Immature natural killer cell (primary cell): ENCODE measurements at places on chromosomes 7 and 10.

GRCh38 chr7:30312178-30312577 is 27.8 kb downstream of the ZNRF2 start:
- H3K27me3 ChIP-seq, result no peaks in the 10 kb centered on the region
- H3K4me1 ChIP-seq, result peaks cover 86% of the 10 kb centered on the region
- H3K36me3 ChIP-seq, result no peaks in the 10 kb centered on the region
- DNase-seq, result no peak

GRCh38 chr10:21191512-21191911 is 294.4 kb upstream of the NEBL start:
- DNase-seq, result no peak
- H3K4me1 ChIP-seq, result no peaks in the 10 kb centered on the region
- H3K4me3 ChIP-seq, result no peak overlapping the region
- no peak overlapping the region for H3K27ac ChIP-seq
- no peaks in the 10 kb centered on the region for H3K36me3 ChIP-seq

DNA sequence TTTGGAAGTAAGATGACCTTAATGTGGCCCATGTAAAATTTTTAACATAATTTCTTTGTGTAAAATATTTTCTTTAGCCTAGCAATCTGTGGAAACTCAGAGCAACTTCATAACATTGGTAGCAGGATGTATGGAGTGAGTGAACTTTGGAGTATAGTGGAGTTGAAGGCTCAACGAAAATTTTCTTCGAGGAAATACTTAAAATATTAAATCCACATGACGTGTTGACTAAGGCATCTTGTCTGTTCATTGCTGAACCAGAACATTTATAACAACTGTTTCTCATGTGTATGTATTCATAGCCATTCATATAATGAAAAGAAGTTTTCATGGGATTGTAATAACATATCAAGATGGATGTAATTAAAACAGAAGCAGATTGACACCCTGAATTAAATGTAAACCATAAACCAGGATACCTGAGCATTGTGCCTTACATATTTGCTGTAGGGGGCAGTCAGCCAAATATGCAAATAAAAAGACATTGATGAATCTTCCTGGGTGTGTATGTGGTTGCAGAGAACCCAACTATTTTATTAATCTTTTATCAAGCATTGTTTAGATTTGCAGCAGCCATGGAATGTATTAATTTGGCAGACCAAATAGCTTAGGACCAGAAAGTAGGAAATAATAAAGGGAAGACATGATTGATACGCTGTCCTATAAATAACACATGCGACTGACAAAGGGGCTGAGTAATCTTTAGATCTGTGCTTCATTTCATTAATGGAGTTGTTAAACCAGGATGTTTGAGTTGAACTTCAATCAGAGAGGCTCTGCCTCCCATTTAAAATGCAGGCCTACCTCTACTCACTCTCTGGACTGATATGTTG is 11.5 kb downstream of the AUTS2 start:
- DNase-seq, result no peak
- peaks cover 11% of the 10 kb centered on the region for H3K27me3 ChIP-seq
- H3K36me3 ChIP-seq, result peaks cover 3% of the 10 kb centered on the region
- H3K27ac ChIP-seq, result no peak overlapping the region

- no peak for DNase-seq
- no peaks in the 10 kb centered on the region for H3K36me3 ChIP-seq
- H3K27ac ChIP-seq, result no peak overlapping the region
- no peaks in the 10 kb centered on the region for H3K27me3 ChIP-seq
- no peak overlapping the region for H3K4me3 ChIP-seq
Observed at GRCh38 chr10:123704076-123704475, 37.9 kb downstream of the GPR26 start.

GRCh38 chr10:34758447-34758996 is 56.6 kb downstream of the PARD3 start:
- no peak overlapping the region for H3K4me3 ChIP-seq
- DNase-seq, result no peak
- H3K4me1 ChIP-seq, result no peaks in the 10 kb centered on the region
- H3K27ac ChIP-seq, result no peak overlapping the region
- no peaks in the 10 kb centered on the region for H3K36me3 ChIP-seq
- peaks cover 1% of the 10 kb centered on the region for H3K27me3 ChIP-seq

DNA sequence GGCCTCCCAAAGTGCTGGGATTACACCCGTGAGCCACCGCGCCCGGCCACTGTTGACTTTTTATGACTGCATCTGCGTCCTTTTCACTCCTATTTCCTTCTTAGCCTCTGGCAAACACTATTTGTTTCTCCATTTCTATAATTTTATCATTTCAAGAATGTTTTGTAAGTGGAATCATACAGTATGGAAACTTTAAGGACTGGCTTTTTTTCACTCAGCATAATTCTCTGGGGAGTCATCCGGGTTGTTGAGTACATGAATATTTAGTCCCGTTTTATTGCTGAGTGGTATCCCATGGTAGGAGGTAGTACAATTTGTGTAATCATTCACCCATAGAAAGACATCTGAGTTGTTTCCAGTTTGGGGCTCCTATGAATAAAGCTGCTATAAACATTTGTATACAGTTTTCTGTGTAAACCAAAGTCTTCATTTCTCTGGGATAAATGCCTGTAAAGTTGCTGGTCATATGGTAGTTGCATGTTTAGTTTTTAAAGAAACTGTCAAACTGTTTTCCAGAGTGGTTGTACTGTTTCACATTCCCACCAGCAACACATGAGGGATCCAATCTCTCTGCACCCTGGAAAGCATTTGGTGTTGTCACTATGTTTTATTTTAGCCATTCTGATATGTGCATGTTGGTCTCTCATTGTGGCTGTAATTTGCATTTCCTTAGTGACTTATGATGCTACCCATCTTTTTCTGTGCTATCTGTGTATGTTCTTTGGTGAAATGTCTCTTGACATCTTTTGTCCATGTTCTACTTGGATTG is 139.6 kb upstream of the EEPD1 start:
- no peak overlapping the region for H3K4me3 ChIP-seq
- DNase-seq, result no peak
- H3K27me3 ChIP-seq, result peaks cover 1% of the 10 kb centered on the region
- no peak overlapping the region for H3K27ac ChIP-seq

- H3K27ac ChIP-seq, result peak overlapping the region; percentile 72
- no peak overlapping the region for H3K4me3 ChIP-seq
- no peaks in the 10 kb centered on the region for H3K27me3 ChIP-seq
- DNase-seq, result no peak
Observed at GRCh38 chr7:36667007-36667745, 57.1 kb downstream of the AOAH start.

DNA sequence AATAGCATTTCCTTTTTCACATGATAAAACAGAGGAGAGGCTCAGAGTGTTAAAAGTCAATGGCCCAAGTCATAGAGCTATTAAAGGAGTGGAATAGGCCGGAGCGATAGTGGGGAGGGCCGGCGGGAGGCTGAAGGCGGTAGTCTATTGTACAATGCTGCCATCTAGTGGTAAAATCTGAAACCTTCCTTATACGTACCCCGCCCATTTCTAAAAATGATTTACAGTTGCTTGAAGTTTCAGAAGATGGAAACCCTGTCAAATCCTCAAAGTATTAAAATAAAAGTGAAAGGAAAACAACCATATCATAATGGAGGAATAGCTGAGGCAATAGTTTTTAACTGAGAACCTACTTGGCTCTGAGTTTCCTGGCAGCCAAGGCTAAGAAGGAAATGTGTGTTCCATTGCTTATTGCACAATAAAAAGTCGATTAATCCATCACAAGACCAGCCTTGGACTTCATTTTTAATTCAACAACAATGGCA is 209.1 kb downstream of the CCSER2 start:
- H3K27ac ChIP-seq, result no peak overlapping the region
- H3K27me3 ChIP-seq, result peaks cover 3% of the 10 kb centered on the region
- peaks cover 4% of the 10 kb centered on the region for H3K36me3 ChIP-seq
- DNase-seq, result peak; percentile 50
- H3K4me1 ChIP-seq, result peaks cover 7% of the 10 kb centered on the region
